HFF-Myc (cell line): ENCODE measurements at places on chromosomes 4 and X.

DNA sequence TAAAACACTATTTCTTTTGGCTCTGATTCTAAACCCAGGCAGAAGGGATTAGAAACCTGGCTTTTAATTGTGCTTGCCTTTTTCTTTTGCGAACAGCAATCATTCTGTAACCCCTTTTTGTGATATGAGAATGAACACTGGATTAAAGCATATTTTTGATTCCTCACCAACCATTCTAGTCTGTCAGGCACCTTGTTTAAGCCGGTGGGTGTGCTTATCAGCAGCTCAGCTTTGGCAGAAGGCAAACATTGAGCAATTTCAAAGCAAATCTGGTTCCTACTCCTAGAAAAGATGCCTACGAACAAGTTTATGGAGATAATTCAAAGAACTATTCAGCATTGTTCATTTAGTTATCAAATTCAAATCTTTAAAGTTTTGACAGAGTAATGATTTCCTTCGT lies 265.1 kb upstream of the FAM241A start:
- no peak for DNase-seq

- DNase-seq: no peak
Observed at GRCh38 chr4:10083861-10084641, 32.5 kb downstream of the WDR1 start.

- DNase-seq: no peak
Observed at GRCh38 chrX:139642241-139642927, 65.6 kb downstream of the MCF2 start.

DNA sequence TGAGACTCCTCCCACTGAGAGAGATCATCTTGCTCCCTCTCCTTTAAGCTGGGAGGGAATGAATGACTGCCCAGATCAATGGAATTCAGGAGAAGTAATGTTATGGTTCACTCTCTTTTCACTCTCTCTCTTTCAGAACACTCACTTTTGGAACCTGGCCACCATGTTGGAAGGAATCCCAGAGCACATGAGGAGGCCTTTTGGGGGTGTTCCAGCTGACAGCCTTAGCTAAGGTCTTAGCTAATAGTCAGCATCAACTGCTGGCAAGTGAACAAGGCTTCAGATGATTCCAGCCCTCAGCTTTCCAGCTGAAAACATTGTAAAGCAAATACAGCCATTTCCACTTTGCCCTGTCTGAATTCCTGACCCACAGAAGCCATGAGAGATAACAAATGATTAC lies 124.0 kb upstream of the CLNK start:
- no peak for DNase-seq

GRCh38 chrX:40154250-40154852 lies 56.6 kb upstream of the BCOR start:
- DNase-seq: no peak

DNA sequence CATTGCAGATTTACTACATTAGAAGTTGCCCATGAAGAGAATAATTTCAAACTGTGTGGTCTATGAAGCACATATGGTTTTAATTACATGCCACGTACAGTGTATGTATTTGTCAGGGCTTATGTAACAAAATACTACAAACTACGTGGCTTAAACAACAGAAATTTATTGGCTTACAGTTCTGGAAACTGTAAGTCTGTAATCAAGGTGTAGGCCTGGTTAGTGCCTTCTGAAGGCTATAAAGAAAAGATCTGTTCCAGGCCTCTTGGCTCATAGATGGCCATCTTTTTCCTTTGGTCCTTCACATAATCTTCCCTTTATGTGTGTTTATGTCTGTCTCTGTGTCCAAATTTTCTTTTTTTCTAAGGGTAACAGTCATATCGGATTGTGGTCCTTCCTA lies 1160.2 kb downstream of the FAM133A start:
- DNase-seq: no peak

DNA sequence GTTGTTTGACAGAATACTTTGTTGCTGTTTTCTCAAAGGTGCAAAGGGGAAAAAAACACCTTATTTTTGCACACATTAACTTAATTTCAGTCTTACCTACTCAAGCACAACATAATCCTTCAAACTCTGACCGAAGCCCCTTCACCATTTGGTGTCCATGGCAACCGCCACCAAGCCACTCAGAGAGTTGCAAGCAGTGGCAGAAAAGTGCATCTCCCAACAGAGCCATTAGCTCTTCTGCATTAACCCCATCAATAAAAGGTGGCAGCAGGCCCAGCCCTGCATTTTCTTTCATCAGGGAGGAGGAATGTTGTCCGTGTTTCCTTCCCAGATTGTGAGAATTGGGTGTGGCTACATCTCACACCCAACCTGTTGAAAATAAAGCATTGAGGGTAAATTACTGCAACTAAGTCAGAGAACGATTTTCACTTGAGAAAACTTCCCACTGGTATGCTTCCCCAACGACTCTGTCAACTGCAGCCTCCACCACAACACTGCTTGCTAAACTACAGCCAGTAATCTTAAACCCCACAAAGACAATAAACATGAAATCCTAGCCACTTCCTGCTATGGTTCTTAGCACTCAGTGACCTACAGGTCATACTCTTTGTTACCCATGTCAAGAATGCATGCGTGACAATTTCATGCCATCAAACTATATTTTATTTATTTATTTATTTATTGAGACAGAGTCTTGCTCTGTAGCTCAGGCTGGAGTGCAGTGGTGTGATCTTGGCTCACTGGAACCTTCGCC lies 154.0 kb downstream of the GRIA3 start:
- no peak for DNase-seq

GRCh38 chr4:81287101-81287500 lies 72.1 kb upstream of the PRKG2 start:
- DNase-seq: no peak

DNA sequence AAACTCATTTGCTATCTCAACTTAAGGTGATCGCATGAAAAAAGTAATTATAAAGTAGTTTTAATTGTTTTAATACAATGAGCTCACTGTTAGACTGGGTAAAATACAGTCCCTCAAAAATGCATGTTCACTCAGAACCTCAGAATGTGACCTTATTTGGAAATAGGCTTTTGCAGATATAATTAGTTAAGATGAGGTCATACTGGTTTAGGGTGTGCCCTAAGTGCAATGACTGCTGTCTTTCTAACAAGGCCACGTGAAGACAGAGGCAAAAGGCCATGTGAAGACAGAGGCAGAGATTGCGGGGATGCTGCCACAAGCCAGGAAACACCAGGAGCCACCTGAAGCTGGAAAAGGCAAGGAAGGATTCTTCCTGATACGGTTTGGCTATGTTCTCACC lies 262.1 kb downstream of the NKX6-1 start:
- DNase-seq: no peak

- DNase-seq: no peak
Observed at GRCh38 chrX:155169881-155170280, 46.4 kb upstream of the VBP1 start.

- no peak for DNase-seq
Observed at GRCh38 chrX:23118890-23119527, 119.2 kb downstream of the DDX53 start.

GRCh38 chrX:31099536-31100090 lies 27.8 kb upstream of the FTHL17 start:
- no peak for DNase-seq

GRCh38 chrX:853304-853703 lies 222.7 kb downstream of the SHOX start:
- DNase-seq: no peak

- peak; percentile 61 for DNase-seq
Observed at GRCh38 chr4:121252224-121252806, 88.2 kb upstream of the TNIP3 start.

GRCh38 chr4:138512756-138513155 lies 270.6 kb upstream of the SLC7A11 start:
- DNase-seq: no peak

GRCh38 chr4:79923281-79923680 lies 149.7 kb downstream of the ANTXR2 start:
- DNase-seq: no peak

DNA sequence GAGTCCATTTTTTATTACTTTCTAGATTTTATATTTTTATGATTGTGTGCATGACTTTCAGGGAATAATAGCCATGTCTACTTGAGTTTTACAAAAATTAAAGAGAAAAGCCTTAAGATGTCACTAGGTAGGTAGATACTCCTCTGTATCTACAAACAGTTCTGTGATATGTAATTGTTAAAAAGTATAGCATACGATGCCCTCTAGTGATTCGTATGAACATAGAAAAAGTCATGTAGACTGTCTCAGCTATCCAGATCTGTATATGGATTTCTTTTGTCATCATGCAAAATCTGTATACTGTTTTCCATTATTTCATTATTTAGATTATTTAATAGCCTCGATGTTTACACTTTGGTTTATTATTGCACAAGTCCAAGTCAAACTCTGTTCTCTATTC lies 856.6 kb downstream of the CENPC start:
- no peak for DNase-seq

GRCh38 chrX:115266300-115266699 lies 23.2 kb upstream of the LUZP4 start:
- DNase-seq: no peak

GRCh38 chrX:48957477-48957826 lies at the start of gene OTUD5:
OTUD5 (minus strand) TSS chrX:48957607; CDS start chrX:48957570, 37 bp downstream.
- no peak for DNase-seq

DNA sequence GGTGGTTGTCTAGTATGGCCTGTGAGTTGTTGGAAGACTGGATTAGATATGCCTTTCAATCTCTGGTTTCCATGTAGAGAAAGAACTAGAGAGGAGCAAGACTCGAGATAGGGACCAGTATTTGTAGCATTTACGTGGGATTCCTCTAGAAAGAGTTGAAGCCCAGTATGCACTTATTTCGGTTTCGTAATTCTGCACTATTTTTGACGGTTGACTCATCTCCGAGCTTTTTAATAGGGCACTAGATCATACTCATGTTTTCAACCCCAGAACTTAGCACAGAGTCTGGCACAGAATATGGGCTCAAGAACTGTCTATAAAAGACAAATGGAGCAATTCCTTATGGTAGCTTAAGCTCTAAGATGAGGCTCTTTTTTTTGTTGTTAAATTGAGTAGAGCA lies 15.7 kb downstream of the HELT start:
- DNase-seq: no peak

DNA sequence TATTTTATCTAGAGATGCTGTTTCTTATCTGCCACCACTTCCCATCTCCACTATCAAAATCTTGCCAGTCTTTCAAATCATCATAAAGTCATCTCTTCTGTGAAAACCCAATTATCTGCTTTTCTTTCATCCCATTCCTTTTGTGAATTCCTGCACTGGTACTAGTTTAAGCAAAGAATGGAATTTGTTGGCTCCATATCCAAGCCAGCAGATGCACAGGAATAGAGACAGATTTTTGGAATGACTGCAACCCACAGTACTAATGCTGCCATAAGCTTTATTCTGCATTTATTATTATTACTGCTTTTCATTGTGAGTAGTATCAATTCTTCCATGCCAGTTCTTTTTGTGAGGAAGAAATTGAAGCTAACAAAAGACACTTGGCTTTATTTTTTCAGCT lies 616.7 kb downstream of the RAPGEF2 start:
- no peak for DNase-seq

DNA sequence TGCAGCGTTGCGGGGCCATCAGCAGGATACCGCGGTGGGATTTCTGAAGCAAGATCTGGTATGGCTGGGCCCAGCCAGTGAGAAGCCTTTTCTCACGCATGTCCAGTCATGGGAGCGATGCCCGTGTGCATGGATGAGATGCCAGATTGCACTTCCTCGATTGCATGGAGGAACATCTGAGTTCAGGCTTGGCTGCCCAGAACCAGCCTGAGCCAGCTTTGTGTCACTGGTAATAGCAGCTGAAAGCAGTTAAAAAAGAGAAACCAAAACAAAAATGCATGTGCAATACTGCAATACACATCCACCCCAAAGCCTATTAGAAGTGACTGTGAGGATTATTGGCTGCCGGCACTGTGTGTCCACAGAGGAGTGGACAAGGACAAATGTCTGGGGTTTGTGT lies 59.3 kb downstream of the PSAPL1 start:
- peak; percentile 24 for DNase-seq

DNA sequence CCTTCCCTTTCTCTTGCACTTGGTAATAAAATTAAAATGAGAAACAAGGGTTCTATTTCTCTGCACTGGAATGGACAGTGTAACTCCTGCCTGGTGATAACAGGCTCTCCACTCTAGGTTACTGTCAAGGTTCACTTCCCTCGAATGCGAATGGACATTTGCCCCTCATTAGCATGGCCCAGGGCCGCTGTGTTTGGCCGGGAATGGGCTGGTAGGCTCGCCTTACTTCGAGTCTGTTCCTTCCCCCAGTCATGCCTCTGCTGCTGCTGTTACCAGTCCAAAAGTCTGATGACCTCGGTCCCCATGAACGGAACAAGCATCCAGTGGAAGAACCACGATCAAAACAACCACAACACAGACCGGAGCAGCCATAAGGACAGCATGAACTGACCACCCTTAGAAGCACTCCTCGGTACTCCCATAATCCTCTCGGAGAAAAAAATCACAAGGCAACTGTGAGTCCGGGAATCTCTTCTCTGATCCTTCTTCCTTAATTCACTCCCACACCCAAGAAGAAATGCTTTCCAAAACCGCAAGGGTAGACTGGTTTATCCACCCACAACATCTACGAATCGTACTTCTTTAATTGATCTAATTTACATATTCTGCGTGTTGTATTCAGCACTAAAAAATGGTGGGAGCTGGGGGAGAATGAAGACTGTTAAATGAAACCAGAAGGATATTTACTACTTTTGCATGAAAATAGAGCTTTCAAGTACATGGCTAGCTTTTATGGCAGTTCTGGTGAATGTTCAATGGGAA lies 61.5 kb downstream of the EDNRA start:
- no peak for DNase-seq

- DNase-seq: peak; percentile 14
Observed at GRCh38 chrX:7987160-7988012, 60.2 kb upstream of the PNPLA4 start.

GRCh38 chr4:177726111-177726510 lies 283.9 kb upstream of the AGA start:
- DNase-seq: no peak
